ENCODE measurements at places on chromosomes 7 and 10.

DNA sequence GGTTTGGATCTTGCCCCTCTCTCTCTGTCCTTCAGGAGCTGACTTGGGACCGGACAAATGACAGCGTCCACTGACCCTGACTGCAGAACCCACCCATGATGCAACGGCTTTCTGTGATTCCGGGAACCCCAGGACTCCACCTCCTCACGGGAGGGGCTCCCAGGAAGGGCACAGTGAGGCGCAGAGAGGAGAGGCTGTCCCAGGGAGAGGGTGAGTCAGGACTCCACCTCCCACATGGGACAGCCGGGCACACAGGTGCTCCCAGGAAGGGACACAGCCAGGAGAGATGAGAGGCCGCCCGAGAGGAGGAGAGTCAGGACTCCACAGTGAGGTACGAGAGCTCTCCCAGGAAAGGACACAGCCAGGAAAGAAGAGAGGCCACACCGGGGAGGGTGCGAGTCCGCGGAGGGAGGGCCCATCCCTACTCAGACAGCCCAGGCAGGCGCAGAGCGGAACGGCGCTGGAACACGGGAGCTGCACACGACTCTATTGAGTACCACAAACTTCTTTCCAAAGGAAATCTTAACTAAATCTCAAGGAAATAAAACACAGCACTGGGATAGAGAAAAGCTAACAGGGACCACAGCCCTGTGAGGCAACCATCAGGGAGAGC is 162.5 kb downstream of the MAD1L1 start:
- DNase-seq: no peak

- DNase-seq: no peak
These were observed 11.5 kb downstream of the TMEM176B start for GRCh38 chr7:150788474-150789269.

GRCh38 chr10:62733654-62734293 is 70.7 kb upstream of the ADO start:
- DNase-seq: no peak

DNA sequence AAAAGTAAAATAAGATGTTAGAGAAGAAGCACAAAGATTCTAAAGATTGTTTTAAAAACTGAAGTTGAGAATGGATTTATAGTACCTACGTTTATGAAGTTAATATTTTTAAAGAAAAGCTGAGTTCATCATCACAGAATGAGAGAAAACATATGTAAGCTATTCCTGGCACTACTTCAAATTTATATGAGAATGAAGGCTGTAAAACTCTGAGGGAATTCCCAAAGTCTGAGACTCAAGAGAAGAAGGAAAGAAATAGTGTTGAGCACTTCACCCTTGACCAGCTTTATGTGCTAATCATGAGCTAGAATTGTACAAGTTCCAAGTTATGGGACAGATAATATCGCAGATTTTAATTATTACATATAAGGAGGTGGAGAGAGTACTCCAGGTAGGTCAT is 323.7 kb upstream of the GNAI1 start:
- DNase-seq: no peak

- no peak for DNase-seq
These were observed 137.6 kb downstream of the NRP1 start for GRCh38 chr10:33196710-33197491.

- no peak for DNase-seq
These were observed 121.7 kb downstream of the WDFY4 start for GRCh38 chr10:48806342-48806741.

DNA sequence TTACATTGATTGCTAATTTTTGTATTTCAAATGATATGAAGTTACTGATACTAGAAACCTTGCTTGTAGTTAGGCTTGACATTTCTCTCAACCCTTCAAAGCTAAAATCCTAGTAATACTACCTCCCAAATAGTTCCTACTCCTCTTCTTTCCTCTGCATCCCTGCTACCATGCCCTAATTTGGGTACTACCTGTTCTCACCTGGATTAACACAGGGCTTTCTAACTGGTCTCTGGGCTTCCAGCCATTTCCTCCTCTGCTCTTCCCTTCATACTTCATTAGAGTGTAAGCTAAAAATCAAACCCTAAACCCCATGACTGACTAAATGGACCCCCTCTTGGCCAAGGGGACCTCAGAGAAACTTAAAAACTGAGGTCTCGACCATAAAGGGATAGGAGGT is 112.4 kb downstream of the CHCHD3 start:
- DNase-seq: no peak

GRCh38 chr10:19877466-19878255 is 61.4 kb downstream of the PLXDC2 start:
- no peak for DNase-seq

DNA sequence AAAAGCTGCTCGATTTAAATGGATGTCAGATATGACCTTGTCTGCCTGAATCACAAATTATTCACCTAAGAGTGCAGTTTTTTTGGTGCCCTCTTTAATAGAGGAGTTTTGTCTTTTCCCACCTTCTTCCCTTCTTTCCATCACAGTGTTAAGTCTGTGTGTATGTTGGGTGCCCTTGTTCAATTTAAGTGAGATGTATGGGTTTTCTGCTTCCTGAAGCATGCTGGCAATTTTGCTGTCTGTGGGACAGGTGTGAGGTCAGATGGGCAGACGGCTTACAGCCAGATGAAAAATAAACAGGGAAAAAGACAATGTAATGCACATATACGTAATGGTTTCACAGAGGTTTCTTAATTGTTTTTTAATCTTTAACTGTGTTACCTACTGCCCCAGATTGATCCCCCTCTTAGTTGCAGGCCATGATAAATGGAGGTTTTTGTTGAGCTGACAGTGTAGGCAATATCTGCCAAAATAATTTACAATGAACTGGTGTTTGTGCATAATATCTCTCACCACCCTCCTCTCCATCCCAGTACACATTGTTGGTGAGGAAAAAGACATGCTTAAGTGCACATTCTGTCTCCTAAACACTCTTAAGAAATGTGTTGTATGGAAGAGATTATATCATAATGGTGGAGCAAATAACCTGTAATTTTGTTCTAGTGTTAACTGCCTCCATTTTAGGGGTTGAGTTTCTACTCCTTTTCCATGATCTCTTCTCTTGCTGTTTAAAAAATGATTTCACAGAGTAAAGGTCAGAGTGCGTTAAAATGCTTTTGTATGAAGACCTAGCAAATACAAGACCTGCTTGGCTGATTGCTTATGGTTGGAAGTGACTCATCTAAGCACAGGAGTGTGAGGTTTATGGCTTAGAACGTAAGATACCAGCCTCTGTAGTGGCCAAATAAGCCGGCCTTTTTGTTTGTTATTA is 123.9 kb downstream of the LRRC4 start:
- DNase-seq: no peak

DNA sequence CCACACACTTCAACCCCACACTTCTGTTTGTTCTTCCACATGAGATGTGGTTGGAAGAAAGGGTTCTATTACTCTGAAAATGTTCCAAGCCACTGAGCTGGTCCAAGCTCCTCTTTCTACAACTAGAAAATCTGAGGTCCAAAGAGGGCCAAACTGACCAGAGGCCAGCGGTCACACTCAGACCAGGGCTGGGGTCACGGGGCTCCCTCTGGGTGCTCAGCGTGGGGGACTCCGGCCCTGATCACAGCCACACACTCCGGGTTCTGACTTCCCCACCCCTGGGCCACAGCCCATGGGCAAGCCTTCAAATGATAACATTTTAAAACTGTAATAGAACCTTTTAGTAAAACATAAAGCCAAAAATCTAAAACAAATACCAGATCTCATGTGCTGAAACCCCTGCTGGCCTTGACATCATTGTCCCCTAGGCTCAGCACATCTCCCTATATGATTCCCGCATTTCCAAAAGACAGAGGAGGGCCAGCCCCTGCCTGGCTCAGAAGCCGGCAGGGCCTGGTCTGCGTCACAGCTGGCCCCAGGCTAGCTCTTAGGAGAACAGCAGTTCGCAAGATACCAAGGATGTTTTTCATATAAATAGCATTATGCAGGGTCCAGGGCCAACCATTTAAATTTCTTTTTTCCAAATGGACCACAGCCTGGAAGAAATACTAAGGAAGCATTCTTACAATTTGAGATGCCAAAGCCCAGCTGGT is 3.3 kb downstream of the CRYGN start:
- no peak for DNase-seq

All from midbrain (tissue), 1 donor.